ENCODE measurements at places on chromosomes 7 and 10. TPM values are rescaled to one million over a fixed set of nuclear protein-coding genes. Genes with fewer than 3 reads are reported as not detected.

Gene NKX1-2
- total RNA-seq, result 0.05 TPM

Gene SLK
- total RNA-seq, result 30.1 TPM

Gene BHLHA15
- total RNA-seq, result 0.45 TPM

Gene CDK6
- 16.7 TPM for total RNA-seq

All from A549 treated with RU486 at 1 μM for 4 hours (cell line).